ENCODE measurements at places on chromosomes 5 and 9. TPM values are rescaled to one million over a fixed set of nuclear protein-coding genes. Genes with fewer than 3 reads are reported as not detected.

- H3K36me3 ChIP-seq: no peaks in the 10 kb centered on the region
- no peak overlapping the region for H3K27ac ChIP-seq
- peaks cover 2% of the 10 kb centered on the region for H3K4me1 ChIP-seq
Measured at GRCh38 chr5:168274406-168274805, 17.0 kb upstream of the WWC1 start.

Gene MBLAC2
- total RNA-seq: 3.9 TPM

DNA sequence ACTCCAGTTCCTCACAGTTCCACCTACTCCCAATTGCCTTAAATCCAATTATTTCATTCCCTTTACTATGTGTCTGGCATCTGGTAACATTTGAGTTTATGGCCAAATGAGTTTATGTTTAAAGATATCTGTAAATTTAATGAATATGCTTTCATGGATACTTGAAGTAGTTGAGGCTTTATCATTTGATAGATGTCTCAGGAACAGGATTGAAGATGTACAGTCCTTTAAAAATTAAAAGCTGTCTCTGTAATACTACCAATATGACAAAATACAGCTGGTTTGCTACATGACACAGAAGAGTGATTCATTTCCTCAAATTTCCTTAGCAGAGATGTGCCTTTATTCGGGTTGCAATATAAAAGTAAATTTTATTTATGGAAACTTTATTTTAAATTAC, 2326.0 kb upstream of the ACO1 start:
- no peak for DNase-seq
- H3K27ac ChIP-seq: no peak overlapping the region
- no peaks in the 10 kb centered on the region for H3K4me1 ChIP-seq
- H3K36me3 ChIP-seq: no peaks in the 10 kb centered on the region

GRCh38 chr5:171688696-171689495, 96.7 kb upstream of the SMIM23 start:
- H3K27me3 ChIP-seq: no peaks in the 10 kb centered on the region
- DNase-seq: no peak
- no peak overlapping the region for H3K4me3 ChIP-seq
- no peak overlapping the region for H3K27ac ChIP-seq
- no peaks in the 10 kb centered on the region for H3K36me3 ChIP-seq

Gene PSD2
- total RNA-seq: not detected
